Esophagus mucosa (tissue), 1 donor: ENCODE measurements at places on chromosomes 2 and 18.

DNA sequence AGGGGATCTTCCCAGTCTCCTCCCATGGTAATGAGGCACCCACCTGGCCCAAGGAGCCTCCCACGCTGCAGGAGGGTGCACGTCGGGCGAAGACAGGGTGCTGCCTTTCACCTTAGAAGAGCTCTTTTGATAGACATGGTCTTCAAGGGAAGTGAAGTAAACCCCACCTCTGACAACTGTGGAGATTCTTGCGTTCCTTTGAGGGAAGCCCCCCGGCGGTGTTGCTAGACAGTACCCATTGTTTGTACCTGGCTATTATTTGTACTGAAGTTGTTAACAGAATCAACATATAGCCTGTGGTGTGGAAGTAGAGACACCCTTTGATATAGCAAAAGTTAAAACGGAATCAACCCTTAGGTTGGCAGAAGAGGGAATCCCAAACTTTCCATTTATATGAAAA is 648.0 kb downstream of the GALR1 start:
- ATAC-seq, result no peak

GRCh38 chr2:200482194-200482593 is 27.7 kb downstream of the KCTD18 start:
- no peak for ATAC-seq

DNA sequence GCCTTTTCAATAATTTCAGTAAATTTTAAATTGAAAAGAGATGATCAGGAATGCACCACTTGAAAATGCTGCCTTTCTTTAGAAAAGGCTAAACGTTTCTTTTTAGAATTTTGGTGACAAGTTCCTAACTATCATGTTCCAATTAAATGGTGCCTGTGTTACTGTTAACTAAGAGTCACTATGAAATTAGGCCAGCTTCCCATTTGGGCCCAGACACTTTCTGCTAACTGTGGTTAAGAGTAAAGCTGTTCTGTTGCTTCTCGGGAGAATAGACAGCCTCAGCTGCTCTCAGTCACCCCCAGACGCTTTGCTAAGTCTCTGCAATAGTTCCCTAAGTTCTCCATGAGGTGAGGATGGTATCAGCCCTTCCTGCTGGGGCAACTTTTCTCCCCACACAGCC is 90.2 kb downstream of the NPAS2 start:
- ATAC-seq, result no peak

- ATAC-seq, result no peak
These were observed 27.2 kb downstream of the CCBE1 start for GRCh38 chr18:59669872-59670657.

GRCh38 chr18:6627645-6628044 is 101.9 kb upstream of the ARHGAP28 start:
- no peak for ATAC-seq

GRCh38 chr18:21747268-21747667 is 6.7 kb downstream of the MIB1 start:
- ATAC-seq, result no peak

DNA sequence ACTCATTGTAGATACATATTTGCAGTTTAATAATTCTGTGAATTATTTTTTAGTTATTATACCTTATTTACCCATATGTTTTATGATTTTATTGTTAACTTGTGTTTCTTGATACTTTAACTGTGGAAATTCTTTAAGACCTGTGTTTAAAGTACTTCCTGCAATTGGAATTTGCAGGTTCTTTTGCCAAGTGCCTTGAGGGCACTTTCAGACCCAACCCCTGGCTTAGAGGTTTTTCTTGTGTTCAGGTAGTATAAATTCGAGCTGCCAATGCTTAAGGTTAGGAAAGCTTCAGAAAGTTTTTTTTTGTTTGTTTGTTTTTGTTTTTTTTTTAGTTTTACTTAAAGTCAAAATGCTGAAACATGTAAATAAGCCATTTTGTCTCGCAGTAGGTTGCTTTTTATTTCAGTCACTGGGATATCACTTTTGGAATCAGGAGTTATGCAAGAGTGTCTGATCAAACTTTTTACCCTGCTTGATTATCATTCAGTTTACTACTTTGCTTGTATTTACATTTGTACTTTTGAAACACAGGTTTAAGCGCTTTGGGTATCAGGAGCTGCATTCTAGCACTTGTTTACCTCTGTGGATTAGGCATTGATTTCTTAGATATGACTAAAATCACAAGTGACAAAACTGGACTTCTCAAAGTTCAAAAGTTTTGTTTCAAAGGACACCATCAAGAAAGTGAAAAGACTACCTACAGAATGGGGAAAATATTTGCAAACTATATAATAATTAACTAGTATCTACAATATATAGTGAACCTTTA is 31.8 kb downstream of the TDRD15 start:
- no peak for ATAC-seq

GRCh38 chr2:154549869-154550268 is 148.6 kb upstream of the KCNJ3 start:
- no peak for ATAC-seq

DNA sequence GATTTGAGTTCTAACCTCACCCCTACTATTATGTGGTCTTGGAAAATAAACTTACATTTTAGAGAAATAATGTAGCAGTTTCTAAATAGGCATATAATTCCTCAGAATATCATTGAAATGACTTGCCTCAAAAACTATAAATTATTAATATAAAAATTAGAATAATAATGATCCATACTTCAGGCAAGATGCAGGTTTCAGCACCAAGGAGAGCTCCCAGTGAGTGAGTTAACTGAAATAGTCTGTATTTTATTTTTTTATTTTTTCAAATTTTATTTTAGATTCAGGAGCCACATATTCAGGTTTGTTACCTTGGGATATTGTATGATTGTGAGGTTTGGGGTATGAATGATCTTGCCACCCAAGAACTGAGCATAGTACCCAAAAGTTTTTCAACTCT is 472.2 kb upstream of the DCC start:
- ATAC-seq, result no peak

DNA sequence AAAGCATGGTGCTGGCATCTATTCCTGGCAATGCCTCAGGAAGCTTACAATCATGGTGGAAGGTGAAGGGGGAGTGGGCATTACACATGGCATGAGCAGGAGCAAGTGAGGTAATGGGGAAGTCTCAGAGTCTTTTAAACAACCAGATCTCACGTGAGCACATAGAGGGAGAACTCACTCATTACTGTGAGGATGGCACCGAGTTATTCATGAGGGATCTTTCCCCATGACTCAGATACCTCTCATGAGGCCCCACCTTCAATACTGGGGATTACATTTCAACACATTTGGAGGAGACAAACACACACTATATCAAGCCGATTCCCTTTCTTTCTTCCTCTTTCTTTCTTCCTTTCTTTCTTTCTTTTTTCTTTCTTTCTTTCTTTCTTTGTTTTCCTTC is 47.9 kb upstream of the FANCL start:
- ATAC-seq, result peak; percentile 94

DNA sequence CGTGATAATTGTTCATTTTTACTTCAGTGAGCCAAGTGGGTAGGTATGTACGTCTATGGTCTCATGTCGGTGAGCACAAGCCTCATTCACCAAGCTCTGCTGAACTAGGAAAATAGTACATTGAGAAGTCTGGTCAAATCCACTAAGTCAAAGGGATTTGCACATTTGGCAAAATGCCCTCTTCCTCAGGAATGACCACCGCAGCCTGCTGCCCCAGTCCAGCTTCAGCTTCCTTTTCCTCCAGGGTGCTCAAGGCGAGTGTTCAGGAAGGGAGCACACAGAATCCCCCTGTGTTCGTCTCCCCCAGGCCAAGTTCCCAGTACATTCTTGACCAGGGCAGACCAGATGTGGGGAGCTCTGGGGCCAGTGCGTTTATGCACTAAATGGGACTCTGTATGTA is 23.0 kb downstream of the TCF7L1 start:
- ATAC-seq, result no peak

GRCh38 chr2:58006256-58006951 is 40.2 kb upstream of the VRK2 start:
- ATAC-seq, result no peak

DNA sequence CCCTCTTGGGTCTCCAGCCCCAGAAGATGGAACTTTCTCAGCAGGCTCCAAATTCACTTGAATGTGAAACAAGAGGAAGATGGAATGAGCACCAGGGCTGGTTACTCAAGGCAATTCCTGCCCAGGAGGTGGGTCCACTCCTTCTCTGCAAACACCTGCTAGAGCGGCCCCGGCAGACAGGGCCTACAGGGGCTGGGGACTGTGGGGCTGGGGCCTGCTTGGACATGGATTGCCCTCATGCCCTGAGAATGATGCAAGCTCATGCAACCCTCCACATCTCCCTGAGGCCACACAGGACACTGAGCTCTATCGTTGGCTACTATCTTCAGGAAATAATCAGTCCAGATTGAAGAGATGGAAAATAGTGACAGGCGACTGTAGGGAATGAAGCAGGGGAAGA is 39.1 kb downstream of the TFCP2L1 start:
- ATAC-seq, result no peak

- ATAC-seq, result no peak
These were observed 153.8 kb downstream of the ASB1 start for GRCh38 chr2:238580486-238580885.

- no peak for ATAC-seq
These were observed 26.7 kb downstream of the LHCGR start for GRCh38 chr2:48728840-48729239.

DNA sequence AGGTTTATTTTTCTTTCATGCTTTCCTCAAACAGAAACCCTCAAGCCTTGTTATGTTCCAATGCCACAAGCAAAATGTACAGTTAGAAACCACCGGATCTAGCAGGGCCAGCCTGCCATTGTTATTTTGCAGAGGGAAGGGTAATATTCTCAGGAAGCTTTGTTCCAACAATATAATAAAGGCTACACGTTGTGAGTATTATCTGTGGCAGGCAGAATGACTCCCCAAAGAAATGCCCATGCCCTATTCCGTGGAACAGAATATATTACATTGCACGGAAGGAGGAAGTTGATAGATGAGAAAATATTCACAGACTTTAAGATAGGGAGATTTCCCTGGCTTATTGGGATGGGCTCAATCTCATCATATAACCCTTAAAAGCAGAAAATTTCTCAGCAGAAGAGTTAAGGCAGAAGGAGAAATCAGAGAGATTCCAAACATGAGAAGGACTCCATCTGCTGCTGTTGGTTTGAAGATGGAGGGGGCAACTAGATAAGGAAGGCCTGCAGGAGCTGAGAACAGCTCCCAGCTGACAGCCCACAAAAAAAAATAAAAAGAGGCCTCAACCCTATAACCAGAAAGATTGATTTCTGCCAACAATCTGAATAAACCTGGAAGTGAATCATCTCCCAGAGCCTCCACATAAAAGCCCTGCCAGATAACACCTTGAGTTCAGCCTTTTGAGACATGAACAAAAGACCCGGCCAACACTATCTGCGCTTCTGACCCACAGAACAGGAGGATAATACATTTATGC is 466.6 kb downstream of the LPIN1 start:
- no peak for ATAC-seq

GRCh38 chr2:26395394-26395793 is 6.3 kb upstream of the DRC1 start:
- ATAC-seq, result no peak

DNA sequence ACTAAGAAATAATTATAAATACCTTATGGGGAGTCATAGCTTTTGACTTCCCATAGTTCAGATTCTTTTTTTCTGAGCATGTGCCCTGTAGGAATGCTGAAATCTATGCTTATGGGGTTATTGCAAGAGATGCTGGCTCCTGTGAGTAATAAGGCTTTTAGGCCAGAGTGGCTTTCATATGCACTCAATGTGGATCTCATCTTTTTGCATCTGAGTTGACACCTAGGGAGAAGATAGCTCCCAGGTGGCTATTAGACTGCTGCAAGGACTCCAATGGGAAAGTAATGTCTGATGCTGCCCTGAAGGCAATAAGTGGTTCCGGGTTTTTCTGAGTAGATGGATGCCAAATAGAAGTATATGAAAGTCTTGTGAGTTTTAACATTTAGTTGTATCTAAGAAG is 21.0 kb downstream of the DNAH6 start:
- ATAC-seq, result no peak

DNA sequence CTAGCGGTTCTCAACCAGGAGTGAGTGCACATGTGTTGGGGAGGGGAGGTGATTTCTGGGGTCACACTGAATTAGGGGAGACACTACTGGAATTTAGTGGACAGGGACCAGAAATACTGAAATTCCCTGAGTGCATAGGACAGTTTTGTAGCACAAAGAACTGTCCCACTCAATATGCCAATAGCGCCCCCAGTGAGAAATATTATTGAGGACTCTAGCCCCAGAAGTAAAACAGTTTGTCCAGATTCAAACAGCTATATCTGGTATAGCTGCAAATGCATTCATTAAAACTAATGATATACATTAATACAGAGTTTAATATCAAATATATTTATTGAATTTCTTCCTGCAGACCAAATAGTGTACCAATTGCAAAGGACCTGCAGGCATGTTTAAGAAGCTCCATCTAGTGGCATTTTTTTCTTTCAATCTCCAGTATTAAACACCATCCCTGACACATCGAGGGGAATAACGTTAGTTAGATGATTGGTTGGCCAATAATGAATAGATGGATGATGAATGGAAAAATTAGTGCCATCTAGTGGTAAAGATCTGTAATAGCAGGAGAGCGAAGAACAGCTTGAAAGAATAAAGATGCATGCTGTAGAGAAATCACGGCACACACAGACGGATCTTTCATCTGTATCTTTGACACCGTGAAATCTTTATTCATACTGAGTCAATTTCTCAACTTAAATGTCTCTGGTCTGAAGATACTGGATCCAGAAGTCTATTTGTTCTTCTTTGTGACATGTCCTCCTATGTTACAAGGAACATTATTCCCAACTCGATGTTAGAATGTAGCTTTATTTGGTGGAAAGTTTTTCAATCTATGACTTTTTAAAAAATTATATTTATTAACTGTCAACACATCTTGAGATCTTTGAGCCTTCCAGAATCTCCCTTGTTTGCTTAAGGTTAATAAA is 62.5 kb downstream of the DHRS9 start:
- peak; percentile 83 for ATAC-seq

- ATAC-seq, result no peak
These were observed 91.2 kb downstream of the MTA3 start for GRCh38 chr2:42659609-42660008.

DNA sequence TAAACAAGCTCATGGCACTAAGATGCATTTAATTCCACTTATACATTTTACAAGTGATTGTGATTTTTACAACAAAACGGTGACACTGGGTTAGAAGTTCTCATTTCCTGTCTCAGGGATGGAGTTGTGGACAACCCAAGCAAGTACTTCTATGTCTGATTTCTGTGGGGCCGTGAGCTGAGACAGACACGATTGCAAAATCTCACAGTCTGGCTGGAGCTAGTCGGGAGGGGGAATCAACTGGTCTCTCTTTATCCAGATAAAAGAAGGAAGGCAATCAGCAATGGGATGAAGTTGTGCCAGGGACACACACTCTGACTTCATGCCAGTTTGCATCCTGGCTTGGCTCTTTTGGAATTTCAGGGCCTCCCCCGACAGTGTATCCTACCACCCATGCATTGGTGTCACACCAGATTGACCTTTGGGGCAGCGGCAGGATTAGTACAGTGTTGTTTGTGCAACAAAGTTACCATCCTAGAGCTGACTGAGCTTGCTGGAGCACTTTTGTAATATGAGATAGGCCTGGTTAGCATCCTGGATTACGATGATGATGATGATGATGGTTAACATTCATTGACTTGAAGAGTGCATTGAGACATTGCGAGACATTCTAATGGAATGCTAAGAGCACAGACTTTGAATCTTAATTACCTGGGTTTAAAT is 98.8 kb downstream of the CTAGE1 start:
- ATAC-seq, result no peak

GRCh38 chr2:43484323-43484930 is 111.4 kb downstream of the THADA start:
- ATAC-seq, result no peak
